ENCODE measurements at places on chromosomes 6 and 20.

DNA sequence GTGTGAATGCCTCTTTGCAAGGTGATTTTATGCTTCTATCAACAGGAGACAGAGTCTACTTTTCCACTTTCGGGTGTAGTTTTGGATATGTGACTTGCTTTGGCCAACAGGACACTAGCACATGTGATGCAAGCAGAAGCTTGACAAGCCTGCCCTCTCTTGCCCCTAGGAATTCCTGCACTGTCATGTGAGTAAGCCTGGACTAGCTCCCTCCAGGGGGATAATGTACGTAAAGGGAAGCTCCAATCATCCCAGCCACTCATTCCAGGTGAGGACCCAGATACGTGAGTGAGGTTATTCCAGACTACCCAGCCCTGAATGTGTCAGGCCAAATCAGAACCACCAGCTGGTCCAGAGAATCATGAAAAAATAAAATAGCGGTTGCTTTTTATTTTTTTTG lies 33.3 kb downstream of the BEND3 start:
- no peak for DNase-seq

- no peak for DNase-seq
Observed at GRCh38 chr6:80181352-80182081, 75.0 kb downstream of the BCKDHB start.

DNA sequence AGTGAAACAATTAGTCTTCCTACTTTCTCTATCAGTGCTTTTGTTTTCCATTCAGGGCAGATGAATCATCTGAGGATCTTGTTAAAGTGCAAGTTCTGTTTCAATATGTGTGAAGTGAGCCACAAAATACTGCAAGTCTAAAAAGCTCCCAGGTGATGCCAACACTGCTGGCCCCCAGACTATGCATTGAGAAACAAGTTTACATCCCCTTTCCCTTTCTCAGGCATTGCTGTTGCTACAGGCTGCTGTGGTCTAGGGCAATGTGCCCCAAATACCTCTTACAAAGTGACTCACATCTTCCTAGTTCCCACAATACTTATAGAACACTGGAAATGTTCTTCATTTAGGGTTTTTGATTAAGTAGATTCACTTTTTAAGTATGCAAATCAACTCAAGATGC lies 31.8 kb downstream of the ABRACL start:
- no peak for DNase-seq

DNA sequence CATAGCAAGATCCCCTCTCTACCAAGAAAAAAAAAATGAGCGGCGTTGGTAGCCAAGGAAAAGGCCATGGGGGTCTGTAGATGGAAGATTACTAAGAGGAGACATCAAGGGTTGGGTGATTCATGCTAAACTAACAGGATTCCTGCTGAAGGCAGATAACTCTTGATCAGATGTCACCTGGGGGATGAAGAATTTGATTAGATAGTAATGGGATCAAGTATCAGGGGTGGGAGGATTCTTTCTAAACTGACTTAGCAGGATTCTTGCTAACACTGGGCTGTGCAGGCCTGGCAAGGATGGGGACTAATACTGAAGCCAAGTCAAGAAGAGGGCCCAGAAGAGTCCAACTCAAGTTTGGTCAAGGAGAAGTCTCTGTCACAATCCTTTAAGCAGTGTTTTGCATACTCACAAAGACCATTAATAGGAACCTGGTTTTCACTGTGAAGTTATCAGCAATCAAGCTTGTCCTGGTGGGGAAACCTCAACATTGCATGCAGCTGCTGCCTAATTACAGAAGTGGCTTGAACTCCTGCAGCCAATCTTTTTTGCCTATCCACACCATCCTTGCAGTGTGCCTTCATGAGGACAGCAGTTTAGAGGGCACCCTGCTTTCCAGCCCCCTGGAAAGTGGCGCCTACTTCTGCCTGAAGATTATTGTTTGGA lies 61.3 kb downstream of the ANKRD6 start:
- DNase-seq, result no peak

GRCh38 chr6:54758340-54758739 lies 88.2 kb upstream of the FAM83B start:
- DNase-seq, result no peak

- DNase-seq, result no peak
Observed at GRCh38 chr6:33857932-33858475, 54.2 kb upstream of the MLN start.

DNA sequence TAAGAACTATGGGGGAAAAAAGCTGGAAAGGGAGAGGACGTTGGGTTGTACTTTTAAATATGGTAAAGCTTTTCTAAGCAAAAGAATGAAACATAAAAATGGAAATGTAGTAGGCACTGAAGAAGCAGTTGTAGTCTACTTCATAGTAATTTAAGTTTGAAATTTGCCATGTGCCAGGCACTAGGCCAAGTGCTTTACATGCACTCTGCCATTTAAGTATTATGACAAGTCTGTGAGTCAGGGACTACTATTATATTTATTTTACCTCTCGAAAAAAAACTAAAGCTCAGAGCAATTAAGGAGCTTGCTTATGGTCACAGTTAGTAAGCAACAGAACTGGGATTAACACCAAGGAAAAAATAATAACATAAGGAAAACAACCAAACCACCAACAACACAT lies 257.8 kb downstream of the GMDS start:
- no peak for DNase-seq
